ENCODE measurements at places on chromosomes 6 and 20. TPM values are rescaled to one million over a fixed set of nuclear protein-coding genes. Genes with fewer than 3 reads are reported as not detected.

The CDH4 gene
- total RNA-seq, result 5.8 TPM

The B3GALT4 gene
- total RNA-seq, result 0.95 TPM

The PPIL6 gene
- 2.9 TPM for total RNA-seq

The OXT gene
- not detected for total RNA-seq

The OR2H2 gene
- total RNA-seq, result not detected
